LNCaP clone FGC (cell line): ENCODE measurements at places on chromosomes 6 and 20.

DNA sequence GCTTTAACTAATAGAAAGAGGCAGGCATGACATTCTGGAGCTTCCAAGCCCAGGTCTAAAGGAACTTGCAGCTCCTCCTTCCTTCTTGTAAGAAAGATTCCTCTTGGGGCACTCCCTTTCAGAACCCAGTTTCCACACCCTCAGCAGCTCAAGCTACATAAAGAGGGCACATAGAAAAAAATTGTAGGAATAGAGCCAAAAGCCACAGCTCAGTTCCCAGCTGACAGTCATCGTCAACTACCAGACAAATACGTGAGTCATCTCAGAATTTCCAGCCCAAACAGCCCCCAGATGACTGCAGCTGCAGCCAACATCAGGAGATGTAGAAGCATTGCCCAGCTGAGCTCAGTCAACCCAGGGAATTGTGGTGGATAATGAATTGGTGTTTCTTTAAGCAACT, 349.8 kb upstream of the ARID1B start:
- DNase-seq = no peak

GRCh38 chr6:1719922-1720321, 110.2 kb downstream of the FOXC1 start:
- DNase-seq = no peak

DNA sequence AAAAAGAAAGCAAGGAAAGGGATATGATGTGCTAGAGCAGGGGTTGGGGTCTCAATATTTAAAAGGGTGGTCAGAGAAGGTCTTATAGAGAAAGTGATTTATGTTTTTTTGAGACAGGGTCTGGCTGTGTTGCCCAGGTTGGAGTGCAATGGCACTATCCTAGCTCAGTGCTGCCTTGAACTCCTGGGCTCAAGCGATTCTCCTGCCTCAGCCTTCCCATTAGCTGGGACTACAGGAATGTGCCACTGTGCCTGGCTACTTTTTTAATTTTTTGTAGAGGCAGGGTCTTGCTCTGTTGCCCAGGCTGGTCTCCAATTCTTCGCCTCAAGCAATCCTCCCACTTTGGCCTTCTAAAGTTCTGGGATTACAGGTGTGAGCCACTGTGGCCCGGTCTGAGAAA, 433.3 kb downstream of the CDC5L start:
- DNase-seq = no peak

GRCh38 chr20:16821211-16822089, 73.3 kb downstream of the OTOR start:
- DNase-seq = no peak

DNA sequence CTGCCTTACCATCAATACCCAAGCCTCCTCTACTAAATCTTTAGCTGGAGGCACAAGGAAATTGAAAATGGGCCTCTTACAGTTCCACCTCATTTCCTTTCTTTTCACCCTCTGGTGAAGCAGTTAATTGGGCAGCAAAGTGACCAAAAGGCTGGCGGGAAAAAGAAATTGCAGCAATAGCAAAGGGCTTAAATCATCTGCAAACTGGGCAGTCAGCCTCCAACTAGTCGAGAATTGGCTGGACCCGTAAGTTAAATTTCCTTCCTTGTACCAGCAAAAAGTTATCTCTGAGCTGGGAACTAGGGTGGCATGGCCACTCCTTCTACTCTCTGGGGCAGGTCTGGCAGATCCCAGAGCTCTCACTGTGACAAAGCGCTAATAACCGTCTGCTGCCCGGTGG, 33.5 kb downstream of the GHRH start:
- no peak for DNase-seq

- DNase-seq = no peak
These were observed 677.2 kb upstream of the SLC35B3 start for GRCh38 chr6:9112544-9112943.

GRCh38 chr6:56445818-56446217, 196.9 kb downstream of the DST start:
- DNase-seq = no peak

GRCh38 chr20:63941282-63942081, 14.7 kb downstream of the UCKL1 start:
- no peak for DNase-seq

DNA sequence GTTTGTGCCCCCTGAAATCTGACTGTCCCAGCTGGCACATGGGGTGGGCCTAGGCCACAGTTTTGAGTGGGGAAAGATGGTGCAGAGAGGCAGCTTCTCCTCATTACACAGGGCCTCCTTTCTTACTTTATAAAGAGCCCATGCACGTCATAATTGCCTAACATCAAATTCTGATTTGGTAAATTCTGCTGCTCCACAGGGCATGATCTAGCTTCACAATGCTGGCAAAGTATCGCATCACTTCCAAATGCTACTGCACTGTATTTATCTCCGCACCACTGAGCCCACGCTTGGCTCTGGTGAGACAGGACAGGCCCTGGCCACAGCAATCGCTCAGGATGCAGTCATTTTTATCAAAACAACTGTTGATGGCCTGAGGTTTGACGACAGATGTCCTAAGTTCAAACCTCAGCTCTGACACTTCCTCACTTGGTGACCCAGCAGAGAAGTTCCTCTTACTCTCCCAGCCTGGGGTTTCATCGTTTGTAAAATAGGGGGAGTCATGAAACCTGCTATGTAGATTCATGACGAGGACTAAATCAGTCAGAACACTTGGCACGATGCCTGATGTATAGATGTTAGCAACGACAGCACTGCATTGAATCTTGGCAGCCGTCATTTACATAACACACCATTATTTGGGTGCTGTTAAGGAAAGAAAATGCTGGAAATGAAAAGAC, 187.9 kb downstream of the TTLL2 start:
- DNase-seq = no peak

- no peak for DNase-seq
These were observed 14.3 kb downstream of the PHACTR2 start for GRCh38 chr6:143691900-143692636.

DNA sequence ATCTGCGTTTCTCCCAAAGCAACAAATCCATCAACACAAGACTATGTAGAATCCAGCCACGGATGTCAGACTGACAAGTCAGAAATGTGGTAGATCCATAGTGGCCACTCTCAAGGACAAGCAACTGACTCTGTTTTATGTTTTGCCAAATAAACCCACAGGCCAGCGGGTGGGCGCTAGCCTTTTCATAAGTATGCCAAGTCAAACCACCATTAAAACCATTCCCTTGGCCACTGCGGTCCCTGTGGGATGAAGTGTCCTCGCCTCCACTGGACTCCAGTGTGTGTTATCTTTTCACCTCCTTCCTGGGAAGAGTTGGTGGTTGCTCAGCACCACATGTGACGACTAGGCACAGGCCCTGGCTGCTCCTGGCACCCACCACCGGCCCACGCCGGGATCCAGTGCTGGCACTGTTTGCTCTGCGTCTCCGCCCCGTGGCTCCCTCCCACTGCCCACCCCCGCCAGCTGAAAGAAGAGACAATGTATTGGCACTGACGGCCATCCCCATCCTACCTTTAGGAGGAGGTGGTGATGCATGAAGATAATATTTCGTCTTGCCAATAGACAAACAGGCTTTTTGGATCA, 103.4 kb downstream of the FOXC1 start:
- DNase-seq = no peak

DNA sequence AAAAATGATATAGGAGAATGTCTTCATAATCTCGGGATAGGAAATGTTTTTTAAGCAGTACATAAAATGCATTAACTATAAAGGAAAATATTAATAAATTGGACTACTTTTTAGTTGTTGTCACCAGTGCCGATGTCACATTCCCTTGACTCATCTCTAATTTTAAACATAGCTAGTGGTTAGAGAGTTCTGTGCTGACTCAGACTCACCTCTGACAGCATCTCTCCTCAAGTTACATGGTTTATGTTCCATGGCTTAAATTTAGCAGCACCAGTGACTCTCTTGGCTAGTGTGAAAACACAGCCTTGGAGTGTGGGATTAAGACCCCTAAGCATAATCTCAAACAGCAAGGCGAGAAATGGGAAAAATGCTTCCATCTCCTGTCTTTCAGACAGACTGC, 311.8 kb upstream of the MMS22L start:
- DNase-seq = no peak

DNA sequence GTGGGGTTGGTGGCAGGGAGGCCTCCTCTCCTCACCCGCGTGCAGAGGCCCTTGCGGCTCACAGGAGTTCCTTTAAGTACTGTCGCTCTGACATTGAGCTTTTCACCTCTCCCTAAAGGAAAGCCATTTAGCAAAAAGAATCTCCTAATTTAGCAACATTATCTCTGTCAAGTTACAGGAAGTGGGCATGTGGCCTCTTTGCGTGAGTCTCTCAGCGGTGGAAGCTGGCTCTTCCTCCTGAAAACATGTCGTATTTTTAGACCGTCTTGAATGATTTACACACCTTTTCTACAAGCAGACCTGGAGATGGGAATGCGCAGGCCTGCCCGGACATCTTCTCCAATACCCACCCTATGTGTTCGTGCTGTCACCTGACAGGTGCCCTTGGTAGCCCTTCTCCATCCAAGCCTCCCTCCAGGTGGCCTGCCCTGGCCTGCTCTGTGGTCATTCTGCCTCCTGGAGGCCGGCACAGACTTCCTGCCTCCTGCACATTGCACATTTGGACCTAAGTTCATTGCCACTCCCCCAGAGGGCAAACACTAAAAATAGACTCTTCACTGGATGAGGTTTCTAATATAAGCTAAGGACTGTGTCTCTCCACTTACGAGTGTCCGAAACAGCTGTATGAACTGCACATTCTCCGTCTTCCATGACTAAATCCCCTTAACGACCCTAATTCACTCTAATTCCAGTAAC, 18.5 kb upstream of the PHACTR3 start:
- no peak for DNase-seq

- no peak for DNase-seq
These were observed 31.6 kb upstream of the NEDD9 start for GRCh38 chr6:11264100-11264499.

GRCh38 chr6:30615219-30615957, 1.7 kb downstream of the PPP1R10 start:
- peak; percentile 57 for DNase-seq

GRCh38 chr20:40497899-40498691, 190.9 kb downstream of the MAFB start:
- no peak for DNase-seq

GRCh38 chr6:11035616-11036350, 8.3 kb downstream of the ELOVL2 start:
- no peak for DNase-seq

- DNase-seq = no peak
These were observed 77.8 kb upstream of the FABP7 start for GRCh38 chr6:122701666-122702065.

- DNase-seq = no peak
These were observed 2.0 kb downstream of the XKR7 start for GRCh38 chr20:31969991-31970390.

DNA sequence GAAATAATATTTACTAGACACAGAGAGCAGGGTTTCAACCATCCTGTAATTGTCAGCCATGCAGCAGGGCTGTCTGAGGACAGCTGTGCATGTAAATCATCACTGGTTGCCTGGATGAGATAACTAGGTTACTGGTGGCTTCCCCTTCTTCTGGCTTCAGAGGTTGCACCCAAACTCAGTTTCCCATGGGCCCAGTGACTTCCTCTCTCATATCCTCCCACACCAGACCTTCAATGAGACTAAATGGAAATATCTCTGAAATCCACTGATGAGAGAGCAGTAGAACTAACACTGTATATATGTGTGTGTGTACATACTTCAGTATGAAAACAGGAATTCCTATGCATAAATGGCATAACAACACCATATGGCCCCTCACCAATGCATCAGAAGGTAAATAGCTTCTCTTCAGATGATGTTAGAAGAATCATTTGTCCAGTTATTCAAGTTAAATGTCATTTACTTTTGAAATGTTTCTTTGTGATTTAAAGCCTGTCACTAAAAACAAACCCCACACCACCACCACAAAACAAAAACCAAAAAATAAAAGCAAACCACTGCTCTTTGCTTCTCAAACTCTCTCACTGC, 51.0 kb upstream of the IL20RA start:
- DNase-seq = no peak

DNA sequence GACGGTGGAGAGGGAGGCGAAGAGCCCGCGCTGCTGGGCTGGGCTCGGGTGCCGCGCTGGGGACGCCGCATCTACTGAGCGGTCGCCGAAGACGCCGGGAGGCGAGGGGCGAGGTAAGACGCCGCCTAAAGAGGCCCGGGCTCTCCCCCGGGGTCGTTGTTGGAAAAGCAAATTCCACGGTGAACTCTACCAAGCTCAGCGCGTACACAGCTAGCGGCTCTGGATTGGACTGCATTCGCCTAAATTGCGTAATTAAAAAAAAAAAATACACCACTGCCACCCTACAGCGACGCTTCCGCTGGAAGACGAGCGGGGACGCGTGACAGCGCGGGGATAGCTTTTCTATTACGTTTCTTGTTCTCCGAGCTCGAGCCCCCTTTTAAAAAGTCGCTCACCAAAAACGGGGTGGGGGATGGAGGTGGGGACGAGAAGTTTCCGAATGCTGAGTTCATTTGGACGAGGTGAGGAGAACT, 92.0 kb upstream of the PRDM1 start:
- no peak for DNase-seq

DNA sequence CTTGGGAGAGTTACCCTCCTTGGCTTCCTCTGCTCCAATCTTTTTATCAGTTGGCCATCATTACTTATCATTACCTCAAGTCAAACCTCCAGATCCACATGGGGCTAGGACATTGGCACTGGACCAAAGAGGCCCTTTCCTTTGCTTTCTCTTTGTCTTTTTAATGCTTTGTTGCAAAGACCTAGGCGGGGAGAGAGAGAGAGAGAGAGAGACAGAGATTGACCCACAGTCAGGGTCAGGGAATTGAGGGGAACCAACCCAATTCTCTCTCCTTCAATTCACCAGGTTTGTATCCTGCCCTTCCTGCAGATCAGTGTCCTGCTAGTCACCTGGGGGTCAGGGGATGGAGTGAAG, 3.5 kb upstream of the VEGFA start:
- DNase-seq = no peak

- peak; percentile 36 for DNase-seq
These were observed at the start of gene FERMT1 for GRCh38 chr20:6122873-6123648. TSS of gene FERMT1 (minus strand) at chr20:6123030. CDS start at chr20:6119554, 3,476 bp downstream.

DNA sequence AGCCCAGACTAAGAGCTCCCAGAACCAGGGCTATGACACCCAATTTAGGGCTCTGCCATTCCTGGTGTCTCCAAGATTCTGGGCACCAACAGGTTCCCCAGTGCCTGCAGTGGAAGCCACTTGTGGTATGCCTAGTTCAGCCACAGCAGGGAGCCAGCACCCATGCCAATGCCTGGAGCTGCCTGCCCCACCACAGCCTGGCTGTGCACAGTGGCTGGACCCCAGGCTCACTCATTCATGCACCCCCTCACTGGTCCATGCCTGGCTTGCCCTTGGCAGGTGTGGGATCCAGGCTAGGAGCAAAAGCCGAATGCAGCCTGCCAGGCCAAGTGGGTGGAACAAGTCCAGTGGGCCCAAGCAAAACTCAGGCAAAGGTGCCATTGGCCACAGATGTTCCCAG, 91.9 kb downstream of the MKKS start:
- no peak for DNase-seq

GRCh38 chr6:170276369-170277057, 14.4 kb downstream of the DLL1 start:
- no peak for DNase-seq

GRCh38 chr20:51815383-51816076, 13.2 kb upstream of the SALL4 start:
- DNase-seq = no peak
